ENCODE measurements at places on chromosomes 5 and 9. TPM values are rescaled to one million over a fixed set of nuclear protein-coding genes. Genes with fewer than 3 reads are reported as not detected.

GRCh38 chr5:4773827-4774317, 366.3 kb upstream of the ADAMTS16 start:
- DNase-seq, result no peak

- no peak for DNase-seq
These were observed 629.3 kb upstream of the RGMB start for GRCh38 chr5:98144116-98144515.

GRCh38 chr9:136977649-136978072, 357 bp downstream of the PTGDS start:
- no peak for DNase-seq

DNA sequence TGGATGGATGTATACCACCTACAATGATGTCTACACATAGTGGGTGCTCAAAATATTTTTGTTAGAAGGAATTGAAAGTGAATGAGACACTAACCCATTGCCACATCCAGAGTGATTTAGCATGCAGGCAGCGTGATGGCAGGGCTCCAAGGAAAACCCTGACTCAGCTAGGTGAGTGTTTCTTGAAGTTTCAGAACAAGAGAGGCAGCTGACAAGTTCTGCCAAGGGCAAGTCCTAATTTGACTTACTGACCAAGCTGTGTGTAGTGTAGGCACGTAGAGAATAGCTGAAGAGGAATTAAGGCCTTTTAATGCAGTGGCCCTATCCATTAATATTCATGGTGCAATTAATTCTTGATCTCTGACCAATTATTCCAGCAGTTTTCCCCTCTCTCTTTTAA, 107.8 kb upstream of the ATP10B start:
- DNase-seq, result peak; percentile 51

- DNase-seq, result no peak
These were observed 12.5 kb upstream of the SLC35D2 start for GRCh38 chr9:96395964-96396363.

GRCh38 chr5:76867038-76867437, 17.2 kb downstream of the S100Z start:
- DNase-seq, result peak; percentile 44

- peak; percentile 90 for DNase-seq
These were observed 210.3 kb downstream of the FANCC start for GRCh38 chr9:95107001-95107749.

- no peak for DNase-seq
These were observed 193.3 kb upstream of the PANK3 start for GRCh38 chr5:168772316-168772961.

DNA sequence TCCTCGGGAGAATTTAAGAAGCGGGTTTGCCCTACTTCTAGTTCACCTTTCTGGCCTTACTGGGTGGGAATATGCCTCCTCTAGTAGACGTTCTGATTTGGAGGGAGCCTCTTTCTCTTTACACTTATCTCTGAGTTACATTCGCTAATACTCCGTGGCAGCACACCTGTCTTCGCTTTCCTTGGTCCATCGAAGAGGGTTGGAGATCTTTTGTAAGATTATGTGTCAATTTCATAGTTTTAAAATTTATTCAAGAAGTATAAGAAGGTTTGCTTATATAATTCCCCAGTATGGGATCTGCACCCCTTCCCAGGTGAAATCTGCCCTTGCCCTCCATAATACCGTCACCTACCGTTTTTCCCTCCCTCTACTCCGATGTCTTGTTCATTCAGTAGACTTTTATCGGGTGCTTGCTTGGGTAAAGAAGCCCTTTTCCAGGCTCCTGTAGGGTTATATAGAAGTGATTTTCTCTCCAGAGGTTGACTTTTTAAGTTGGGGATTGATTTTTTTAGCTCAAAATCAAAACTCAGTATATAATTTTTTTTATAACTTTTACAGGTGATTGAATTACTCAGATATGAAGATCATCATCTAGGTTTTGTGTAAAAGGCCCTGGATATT, 1.1 kb downstream of the GPBP1 start:
- DNase-seq, result peak; percentile 31

DNA sequence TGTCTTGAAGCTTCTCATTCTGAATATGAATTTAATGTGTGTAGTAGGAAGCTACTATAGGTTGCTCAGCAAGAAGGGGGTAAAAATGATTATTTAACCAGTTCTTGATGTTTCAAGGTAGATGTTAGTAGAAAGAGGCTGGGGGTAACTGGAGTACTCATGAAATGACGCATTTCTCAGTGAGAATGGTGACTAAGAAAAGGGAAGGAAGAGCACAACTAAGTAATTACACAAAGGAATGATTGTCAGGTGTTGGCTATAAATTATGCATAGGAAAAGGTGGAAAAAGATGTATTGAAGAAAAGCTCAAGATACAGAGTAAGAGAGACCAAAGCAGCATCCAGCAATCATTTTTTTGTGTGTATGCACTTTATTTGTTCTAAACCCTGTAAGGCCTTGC, 1.4 kb upstream of the PSIP1 start:
- no peak for DNase-seq

GRCh38 chr5:109723606-109724005, 33.9 kb downstream of the MAN2A1 start:
- no peak for DNase-seq

DNA sequence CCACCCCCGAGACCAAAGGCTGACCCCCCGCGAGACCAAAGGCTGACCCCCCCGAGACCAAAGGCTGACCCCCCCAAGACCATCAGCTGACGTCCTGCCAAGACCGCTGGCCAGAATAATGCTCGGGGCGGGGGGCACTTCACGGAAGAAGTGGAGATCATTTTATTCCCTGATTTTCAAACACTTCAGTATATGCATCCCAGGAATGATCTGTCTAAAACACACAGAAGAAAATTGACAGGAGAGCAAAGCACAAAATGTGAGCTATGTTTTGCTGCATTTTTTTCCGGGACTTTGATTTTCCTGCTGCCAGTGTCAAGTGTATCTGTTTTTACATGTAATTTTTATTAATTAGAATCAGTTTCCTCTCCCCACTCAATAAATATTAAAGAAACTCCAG, 67.1 kb downstream of the ADAMTS2 start:
- peak; percentile 9 for DNase-seq

GRCh38 chr5:41181691-41182564, 31.4 kb downstream of the C6 start:
- DNase-seq, result peak; percentile 15

DNA sequence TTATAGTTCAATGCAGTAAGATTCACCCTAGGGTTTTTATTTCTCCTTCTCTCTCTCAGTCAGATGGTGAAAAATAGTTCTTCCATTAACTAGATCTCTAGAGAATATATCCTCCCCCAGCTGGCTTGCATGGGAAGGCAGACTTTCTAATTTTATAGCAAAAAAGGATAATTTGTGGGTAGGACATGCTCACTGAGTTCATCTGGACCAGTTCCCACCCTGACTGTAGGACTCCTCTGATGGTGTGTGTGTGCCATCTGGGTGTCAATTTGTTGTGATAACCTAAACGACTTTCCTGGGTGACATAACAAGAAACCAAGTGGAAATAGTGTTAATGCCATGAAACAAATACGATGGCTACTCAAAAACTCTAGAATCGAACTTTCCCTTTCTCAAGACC, 44.9 kb downstream of the APBA1 start:
- DNase-seq, result no peak

- no peak for DNase-seq
These were observed 116.7 kb upstream of the LPCAT1 start for GRCh38 chr5:1640421-1640881.

DNA sequence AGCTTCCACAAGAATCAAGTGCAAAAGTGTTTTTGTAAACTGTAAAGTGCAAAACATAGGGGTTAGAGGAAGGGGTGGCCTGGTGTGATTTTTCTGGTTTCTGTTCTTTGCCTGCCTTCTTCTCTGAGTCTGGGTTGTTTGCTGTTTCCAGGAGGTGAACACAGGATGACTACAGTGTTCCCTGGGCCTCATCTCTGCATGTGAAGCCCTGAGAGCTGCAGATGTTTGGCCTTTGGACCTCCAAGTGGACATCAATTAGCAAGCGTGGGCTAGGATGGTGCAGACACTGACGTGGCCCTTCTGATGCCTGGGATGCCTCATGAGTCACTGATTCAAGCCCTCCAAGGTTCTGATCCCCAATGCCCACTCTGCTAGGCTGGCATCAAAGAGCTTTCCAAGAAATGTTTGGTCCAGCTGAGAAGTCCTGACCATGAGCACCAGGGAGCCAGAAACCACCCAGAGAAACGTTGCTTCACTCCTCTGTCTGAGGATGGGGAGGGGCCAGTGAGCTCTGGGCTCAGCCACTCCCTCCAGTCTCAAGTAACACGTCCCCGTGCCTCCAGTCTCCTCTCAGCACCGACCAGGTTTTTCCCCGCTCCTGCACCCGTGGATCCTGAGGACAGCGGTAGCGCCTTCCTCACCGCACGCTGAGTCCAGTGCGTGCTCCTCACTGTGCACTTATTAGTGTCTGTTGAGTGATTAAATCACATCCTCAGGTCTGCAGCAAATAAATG, 7.6 kb downstream of the IL9 start:
- DNase-seq, result no peak

DNA sequence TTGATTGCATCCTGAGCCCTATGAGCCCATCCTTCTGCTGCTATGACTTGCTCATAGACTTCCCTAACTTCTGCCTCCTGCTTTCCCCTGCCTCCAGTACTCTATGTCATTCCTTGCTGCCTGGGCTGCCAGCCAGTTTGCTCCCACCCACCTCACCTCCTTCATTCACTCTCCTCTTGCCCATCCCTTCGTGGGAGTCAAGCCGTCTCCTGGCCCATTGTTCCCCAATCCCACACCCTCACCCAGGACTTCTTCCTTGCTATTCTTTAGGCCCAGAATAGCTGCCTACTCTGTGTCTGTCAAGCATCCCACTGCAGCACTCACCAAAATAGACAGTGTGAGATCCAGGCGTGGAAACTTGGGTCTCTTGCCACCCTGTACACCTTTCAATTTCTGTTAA, 131.0 kb downstream of the RASGRF2 start:
- no peak for DNase-seq

GRCh38 chr5:6489643-6490185, 41.1 kb downstream of the UBE2QL1 start:
- DNase-seq, result no peak

DNA sequence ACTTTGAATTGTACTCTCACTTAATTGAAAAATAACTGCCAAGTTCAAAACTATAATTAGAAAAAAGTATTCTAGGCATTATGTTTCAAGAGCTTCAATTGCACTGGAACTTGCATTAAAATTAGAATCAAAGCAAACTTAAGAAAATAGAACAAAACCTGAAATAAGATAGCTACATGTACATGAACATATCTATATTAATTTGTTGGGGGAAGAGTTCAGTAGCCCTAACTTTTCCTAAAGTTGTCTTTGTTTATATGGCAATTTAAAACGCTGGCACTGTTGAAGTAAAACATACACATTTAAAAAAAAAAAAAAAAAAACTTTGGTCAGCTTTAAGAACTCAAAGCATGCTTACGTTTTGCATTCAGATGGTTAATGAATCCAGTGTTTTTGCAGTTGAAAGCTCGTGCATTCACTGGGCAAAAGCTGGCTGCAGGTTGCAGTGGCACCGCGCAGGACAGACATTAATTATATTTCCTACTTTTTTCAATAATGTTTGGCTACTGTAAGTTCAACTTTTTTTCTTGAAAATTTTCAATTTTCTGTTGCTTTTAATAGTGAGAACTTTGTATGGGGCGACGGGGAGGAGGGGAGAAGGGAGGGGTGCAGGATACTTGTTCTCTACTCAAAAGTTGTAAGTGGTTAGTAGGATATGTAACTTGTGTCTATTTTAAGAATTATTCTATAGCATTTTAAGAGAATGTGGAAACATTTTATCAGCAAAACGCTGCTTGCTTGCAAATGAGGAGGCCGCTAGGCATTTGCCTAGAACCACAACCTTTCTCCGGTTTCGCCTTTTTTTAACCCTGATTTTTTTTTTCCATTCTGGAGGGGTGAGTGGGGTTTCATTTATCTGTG, 3.9 kb downstream of the NR2F1 start:
- DNase-seq, result no peak

DNA sequence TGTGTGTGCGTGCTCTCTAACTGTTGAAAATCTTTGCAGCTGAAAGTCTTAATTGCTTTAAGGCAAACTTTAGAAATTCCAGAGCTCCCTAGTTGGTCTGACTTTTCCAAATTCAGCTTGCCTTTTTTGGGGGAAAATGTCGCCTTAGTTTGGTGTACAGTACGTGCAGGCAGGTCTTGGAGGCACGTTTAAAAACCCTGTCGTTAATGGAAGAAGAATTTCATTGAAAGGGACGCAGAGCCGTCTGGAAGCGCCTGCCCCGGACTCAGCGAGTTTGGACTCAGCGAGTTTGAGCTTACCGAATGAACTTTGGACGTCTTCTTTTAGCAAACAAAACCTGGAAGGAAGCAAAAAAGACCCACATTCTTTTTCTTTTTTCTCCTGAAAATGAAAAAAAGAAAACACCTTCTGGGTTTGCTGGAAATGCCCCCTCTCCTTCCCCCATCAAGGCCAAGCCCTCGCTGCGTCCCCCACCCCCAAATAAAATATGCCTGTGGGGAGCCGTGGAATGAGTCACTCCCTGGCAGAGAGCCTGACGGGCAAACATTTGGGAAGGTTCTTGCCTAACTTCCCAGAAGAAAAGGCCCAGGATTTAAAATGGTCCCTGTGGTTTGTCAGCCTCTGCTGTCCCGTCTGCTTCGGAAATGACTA, 1.5 kb downstream of the NEK6 start:
- DNase-seq, result peak; percentile 94

DNA sequence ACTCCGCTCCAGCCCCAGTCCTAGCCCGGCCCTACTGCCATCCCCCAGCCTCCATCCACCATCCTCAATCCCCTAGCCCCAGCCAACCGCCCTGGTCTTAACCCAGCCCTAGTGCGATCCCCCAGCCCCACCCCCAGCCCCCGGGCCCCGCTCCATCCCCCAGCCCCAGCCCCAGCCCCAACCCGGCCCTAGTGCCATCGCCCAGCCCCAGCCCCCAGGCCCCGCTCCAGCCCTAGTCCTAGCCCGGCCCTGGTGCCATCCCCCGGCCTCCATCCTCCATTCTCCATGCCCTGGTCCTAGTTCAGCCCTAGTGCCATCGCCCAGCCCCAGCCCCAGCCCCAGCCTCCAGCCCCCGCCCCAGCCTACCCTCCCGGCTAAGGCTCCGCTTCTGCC, 398 bp downstream of the TOR1A start:
- no peak for DNase-seq

GRCh38 chr5:73365301-73365853, 83.2 kb downstream of the FOXD1 start:
- DNase-seq, result peak; percentile 92

- no peak for DNase-seq
These were observed 77.3 kb downstream of the KCTD16 start for GRCh38 chr5:144248015-144248414.

- peak; percentile 19 for DNase-seq
These were observed 84.5 kb downstream of the PRLR start for GRCh38 chr5:35145691-35146317.

Gene SYK
- not detected for total RNA-seq

Gene SHROOM1
- total RNA-seq, result 7.3 TPM

Gene PAPPA
- 0.20 TPM for total RNA-seq

Gene RASGEF1C
- total RNA-seq, result not detected

Gene BARHL1
- total RNA-seq, result not detected

Gene PCDHB9
- 1.6 TPM for total RNA-seq

Gene OMD
- not detected for total RNA-seq

Gene DND1
- total RNA-seq, result not detected

Gene MPDZ
- total RNA-seq, result 17.2 TPM

Gene HTR4
- not detected for total RNA-seq

Gene IFNA21
- not detected for total RNA-seq

Gene SLC34A3
- total RNA-seq, result 0.10 TPM
